ENCODE measurements at places on chromosomes 11 and 22.

- no peak for DNase-seq
Measured at GRCh38 chr11:14242187-14242586, 116.8 kb downstream of the RRAS2 start.

DNA sequence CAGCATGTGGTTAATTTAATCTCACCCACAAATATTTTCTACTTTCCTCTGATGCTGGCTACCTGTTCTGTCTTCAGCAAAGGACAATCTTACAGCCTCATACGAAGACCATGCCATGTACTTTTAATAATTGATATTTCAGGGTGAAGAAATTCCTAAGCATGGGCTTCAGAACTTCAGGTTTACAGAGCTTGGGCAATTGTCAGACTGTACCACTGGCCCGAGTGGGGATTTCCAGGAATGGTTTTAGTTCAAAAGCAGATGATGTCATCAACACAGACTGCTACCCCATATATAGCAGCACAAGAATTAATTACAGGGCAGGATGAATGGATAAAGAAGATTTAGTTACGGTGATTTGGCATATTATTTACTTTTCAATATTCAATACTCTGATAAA lies 171.8 kb downstream of the ETS1 start:
- no peak for DNase-seq

DNA sequence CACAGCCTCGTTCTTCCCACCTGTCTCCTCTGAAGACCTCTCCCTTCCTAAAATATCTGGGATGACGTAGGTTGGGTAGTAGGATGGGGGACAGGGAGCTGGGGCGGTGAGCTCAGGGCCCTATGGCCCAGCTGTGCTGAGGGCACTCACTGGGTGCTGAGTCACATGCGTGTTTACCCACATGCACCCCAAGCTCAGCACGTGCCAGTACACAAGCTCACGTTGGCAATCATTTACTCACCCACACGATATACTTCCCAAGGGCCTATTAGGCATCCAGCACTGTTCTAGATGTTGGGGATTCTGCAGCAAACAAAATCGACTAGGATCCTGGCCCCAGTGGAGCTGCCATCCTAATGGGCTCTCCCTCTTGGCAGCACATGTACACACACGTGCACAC lies 28.7 kb downstream of the ARAP1 start:
- no peak for DNase-seq

DNA sequence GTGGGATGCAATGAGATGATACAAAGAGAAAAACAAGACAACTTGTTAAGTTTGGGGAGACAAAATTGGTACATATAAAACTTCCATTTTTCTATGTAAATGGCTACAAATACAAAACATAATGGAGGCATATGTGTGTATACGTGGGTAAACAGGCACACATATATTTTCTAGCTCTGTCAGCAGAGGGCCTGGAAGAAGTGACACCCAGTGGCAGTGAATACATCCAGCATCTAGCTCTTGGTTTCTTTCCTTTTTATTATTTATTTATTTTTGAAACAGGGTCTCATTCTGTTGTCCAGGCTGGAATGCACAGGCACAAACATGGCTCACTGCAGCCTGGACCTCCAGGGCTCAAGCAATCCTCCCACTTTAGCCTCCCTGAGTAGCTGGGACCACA lies 5.0 kb upstream of the RASL10A start:
- DNase-seq, result no peak

GRCh38 chr11:126939552-126939951 lies 61.0 kb downstream of the KIRREL3 start:
- no peak for DNase-seq

DNA sequence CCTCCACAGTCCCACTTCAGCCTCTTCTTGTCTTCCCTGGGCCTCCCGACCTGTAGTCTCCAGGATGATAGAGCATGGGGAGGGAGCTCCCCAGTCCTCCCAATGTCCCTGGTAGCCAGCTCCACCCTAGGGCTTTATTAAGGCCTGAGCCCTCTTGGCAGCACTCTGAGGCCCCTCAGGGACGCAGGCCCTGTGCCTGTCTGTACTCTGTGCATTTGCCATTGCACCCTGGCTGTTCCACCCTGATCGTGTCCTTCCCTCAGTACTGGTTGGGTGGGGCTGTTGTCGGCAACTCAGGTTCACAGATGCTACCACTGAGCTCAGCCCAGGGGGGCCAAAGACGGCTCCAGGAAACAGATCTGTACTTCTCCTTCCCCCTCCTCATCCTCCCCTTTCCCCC lies 7.2 kb downstream of the SSTR3 start:
- DNase-seq, result peak; percentile 58

DNA sequence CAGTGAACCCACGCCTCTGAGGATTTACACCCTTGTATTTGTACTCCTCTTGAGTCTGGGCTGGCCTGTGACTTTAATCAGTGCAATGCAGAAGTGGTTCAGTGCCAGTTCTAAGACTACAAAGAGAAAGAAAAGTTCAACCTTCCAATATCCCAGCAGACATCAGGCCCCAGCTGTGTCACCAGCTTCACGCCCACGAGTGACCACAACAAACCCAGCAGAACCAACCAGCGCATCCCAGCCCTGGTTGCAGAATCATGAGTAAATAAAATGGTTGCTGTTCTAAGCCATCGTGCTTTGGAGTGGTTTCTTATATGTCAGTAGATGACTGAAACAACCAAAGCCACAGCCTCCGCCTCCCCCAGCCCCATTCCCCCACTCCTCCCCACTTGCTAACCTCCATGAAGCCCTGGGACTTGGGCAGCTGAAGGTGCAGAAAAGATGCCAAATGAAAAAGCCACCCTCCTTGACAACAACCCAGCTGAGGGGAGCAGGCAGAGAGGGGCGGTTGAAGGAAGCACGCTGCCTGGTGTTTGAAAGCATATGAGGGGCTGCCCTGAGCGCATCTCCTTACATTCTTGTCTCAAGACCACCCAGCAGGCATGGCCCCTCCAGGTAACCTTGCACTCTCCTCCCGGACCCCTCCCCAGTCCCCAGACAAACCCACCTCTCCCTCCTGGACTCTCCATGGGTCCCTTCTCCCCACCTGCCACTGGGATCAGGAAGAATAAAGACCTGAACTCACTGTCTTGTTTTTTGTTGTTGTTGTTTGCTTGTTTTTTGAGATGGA lies 20.9 kb downstream of the TSKU start:
- peak; percentile 82 for DNase-seq

DNA sequence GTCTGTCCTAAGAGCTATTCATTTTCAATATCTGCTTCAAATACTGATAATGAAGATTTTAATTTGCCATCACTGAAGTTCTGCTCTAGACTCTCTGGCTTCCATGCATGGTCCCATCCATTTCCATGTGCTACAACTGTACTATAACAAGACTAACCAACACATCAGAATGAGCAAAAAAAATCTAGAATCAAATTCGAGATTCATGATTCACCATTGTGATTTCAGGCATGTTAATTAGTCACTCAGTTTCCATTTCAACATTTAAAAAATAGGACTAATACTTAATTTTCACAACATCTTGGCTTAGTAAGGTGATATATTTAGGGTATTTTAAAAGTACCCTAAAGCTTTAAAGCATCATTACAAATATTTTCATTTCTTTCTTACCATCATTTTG lies 22.8 kb downstream of the PICALM start:
- no peak for DNase-seq

GRCh38 chr11:44675906-44676305 lies 50.9 kb upstream of the TSPAN18 start:
- no peak for DNase-seq

- no peak for DNase-seq
Measured at GRCh38 chr11:79043726-79044125, 397.1 kb downstream of the TENM4 start.

DNA sequence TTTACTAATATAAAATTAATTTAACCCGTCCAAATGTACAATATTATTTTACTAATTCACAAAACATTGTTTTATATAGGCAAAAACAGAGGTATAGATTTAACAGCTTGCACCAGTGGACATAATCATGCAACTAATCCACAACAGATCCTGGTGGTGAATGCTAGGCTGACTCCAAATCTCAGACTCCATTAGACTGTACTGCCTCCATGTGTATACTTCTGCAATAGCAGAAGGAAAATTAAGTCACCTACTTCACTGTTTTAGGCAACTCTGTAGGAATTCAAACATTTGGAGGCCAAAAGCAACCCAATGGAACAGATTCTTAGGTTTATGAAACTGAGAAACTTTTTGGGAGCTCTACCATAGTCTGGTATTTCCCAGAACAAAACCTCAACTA lies 30.0 kb upstream of the RAB39A start:
- DNase-seq, result no peak

DNA sequence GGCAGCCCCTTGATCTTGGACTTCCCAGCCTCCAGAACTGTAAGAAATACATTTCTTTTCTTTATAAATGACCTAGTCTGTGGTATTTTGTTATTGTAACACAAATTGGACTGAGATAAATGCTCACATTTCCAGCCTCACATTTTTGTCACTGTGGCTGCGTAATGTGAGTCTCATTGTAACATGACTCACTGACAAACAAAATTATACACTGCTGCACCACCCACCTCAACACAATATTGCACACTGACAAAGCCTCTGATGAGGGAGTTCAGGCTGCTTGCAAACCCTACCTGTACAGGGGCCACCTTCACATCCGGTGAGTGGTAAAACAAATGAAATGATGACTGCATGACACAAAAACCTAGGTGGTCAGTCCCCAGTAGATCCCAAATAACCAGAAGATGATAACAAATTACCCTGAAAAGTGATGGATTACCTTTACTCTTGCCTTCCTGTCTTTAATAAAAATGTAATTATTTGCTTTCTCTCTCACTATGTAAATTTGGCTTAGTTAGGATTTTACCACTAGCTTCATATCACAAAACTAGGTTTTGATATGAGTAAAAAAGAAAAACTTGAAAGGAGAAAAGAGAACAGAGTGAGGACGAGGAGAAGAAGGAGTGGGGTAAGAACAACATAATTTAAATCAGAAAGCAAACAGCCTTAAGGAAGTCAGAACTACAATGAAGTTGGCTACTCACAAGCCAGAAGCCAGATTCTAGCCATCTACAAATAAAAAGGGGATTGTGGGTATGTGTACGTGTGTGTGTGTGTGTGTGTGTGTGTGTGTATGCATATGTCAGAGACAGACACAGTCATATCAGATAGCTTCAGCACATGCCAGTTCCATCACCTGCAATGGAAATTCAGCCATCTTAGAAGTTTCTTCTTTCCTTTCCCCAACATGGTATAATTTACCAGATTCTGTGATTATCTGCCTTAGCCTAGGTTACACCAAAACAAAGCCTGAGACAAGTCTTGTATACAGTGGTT lies 53.4 kb upstream of the SESN3 start:
- no peak for DNase-seq
